ENCODE measurements at places on chromosomes 2 and 18.

DNA sequence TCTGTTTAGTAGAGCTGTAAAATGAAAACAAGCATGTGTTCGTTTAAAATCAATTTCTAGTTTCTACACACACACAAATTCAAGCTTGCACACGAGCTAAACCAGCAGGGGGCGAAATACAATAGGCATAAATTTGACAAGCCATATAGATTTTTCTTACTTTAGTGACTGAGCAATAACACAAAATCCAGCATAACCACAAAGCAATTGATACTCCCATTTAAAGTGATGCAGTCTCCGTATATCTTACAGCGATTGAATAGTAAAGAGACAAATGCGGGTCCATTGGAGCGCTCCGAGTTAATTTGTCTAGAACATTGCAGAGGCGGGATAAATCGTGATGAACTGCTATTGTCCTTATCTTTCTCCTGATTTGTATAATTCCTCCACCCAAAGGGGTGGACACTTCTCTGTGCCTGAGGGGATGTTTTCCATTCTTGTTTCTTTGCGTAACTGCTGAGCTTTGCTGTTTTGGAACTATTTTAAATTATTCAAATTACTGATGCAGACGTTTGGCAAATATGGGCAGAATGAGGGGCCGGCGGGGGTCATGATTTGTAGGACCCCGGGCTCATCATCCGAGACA, 1.2 kb upstream of the AFTPH start:
- peak; percentile 30 for DNase-seq

- DNase-seq, result no peak
Observed at GRCh38 chr2:6352906-6353515, 512.7 kb downstream of the CMPK2 start.

- no peak for DNase-seq
Observed at GRCh38 chr18:63107931-63108330, 211.6 kb downstream of the BCL2 start.

DNA sequence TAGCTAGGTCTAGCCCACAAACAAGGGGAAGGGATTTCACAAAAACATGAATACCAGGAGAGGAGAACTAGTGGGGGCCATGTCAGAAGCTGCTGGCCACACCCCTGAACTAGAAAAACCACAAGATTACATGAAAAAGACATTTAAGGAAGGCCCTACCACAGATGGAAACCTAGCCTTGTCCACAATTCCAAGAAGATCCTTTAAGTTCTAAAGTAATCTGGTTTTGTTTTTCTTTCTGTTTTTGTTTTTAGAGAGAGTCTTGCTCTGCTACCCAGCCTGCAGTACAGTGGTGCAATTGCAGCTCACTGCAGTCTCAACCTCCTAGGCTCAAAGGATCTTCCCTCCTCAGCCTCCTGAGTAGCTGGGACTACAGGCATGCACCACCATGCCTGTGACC, 34.2 kb upstream of the CAB39 start:
- no peak for DNase-seq

GRCh38 chr2:68512966-68513365, 45.6 kb downstream of the APLF start:
- DNase-seq, result no peak

DNA sequence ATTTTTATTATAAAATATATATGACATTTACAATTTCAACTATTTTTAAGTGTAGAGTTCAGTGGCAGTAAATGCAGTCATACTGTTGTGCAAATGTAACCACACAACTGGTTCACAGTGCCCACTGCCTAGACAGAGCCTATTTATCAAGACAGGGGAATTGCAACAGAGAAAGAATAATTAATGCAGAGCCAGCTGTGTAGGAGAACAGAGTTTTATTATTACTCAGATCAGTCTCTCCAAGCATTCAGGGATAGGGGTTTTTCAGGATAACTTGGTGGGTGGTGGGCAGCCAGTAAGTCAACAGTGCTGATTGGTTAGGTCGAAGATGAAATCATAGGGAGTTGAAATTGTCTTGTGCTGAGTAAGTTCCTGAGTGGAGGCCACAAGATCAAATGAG, 200.3 kb downstream of the NYAP2 start:
- no peak for DNase-seq

DNA sequence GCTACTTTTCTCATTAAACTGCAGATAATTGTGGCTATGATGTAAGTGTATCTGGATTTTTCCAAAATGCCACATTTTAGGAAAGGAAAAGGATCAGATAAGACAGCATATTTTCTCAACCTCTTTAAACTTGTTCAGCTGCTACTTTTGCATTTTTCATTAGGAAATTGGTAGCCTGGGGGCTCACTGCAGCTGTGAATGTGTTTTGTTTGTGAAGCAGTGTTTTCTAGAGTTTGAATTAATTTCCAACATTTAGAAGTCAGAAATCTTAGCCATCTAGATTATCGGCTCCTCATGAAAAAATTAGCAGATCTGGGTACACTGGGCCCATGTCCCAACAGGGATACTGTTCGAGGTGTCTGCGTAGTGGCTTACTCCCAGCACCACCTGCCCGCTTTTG, 56.3 kb upstream of the ZDBF2 start:
- DNase-seq, result no peak

DNA sequence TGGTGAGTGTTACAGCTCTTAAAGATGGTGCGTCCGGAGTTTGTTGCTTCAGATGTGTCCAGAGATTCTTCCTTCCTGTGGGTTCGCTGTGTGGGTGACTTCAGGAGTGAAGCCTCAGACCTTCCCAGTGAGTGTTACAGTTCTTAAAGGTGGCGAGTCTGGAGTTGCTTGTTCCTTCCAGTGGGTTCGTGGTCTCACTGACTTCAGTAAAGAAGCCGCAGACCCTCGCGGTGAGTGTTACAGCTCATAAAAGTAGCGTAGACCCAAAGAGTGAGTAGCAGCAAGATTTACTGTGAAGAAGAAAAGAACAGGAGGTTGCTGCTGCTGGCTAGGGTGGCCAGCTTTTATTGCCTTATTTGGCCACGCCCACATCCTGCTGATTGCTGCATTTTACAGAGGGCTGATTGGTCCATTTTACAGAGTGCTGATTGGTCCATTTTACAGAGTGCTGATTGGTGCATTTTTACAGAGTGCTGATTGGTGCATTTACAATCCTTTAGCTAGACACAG, 34.0 kb upstream of the SPTBN1 start:
- DNase-seq, result no peak

- no peak for DNase-seq
Observed at GRCh38 chr2:133433455-133434451, 134.5 kb downstream of the NCKAP5 start.

DNA sequence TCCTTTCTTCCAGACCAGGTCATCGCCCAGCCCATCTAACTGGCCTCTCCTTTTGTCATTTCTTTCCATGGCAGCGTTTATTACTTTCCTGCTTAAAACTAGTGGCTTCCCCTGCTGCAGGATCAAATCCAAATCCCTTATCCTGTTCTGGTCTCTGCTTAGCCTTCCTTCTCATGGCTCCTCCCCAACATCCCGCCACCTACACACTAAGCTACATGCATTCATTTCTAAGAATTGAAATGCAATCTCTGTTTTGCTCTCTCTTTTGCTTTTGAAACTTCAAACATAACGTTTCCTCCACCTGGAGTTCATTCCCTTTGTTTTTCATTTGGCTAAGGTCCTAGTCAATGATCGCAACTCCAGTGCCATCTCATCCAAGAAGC, 18.0 kb upstream of the DPP4 start:
- no peak for DNase-seq

DNA sequence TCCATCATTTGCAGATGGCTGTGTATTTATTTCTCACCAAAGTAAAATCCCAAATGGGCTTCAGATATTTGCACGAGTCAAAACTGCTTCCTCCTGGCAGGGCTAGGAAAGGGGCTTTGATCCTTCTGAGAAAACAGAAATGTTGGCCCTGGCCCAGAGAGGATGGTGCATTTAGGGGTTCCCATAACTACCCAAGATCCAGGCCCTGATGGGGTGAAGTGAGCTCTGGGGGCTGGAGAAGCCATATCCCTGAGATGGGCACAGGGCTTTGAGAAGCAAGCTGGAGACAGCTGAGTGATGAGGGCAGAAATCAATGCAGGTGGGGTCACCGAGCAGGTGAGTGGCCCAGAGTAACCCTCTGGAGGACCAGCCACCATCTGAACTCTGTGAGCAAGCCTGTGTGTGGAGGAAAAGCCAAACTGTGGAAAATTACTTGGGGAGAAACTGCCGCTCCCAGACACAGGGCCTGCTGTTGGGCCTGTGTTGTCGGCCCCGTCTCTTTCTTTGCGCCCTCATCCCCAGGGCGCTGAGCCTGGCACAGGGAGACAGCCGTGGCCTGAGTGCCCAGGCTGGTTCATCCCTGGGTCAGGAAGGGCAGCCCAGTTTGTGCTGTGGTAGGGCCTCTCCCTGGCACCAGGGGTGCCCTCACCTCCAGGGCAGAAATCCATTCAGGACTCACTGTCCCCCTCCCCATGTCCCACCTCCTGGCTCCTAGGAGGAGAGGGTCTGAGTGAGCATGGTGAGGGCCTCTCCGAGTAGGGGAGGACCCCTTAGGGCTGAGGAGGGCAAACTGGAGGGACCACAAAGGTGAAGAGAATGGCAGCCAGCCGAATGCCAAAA, 167.8 kb upstream of the HAAO start:
- no peak for DNase-seq

- DNase-seq, result no peak
Observed at GRCh38 chr18:49151482-49151881, 200.7 kb upstream of the SMAD7 start.

DNA sequence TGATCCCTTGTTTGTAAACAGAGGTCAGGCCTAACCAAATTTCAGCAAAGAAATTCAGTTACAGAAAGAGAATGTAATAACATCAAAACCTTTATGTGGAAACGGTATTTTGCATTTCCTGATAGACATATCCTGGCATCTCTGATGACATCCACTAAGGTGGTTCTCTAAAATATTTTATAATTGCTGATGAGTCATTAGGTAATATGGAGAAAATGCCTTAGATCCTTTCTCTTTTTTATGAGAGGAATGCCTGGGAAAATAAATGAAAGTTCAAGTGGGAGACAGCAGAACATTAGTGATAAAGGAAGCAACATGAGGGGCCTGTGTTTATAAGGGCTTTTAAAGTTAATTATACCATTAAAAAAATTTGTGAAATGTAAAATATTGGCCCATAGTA, 72.6 kb downstream of the PLCL1 start:
- no peak for DNase-seq

DNA sequence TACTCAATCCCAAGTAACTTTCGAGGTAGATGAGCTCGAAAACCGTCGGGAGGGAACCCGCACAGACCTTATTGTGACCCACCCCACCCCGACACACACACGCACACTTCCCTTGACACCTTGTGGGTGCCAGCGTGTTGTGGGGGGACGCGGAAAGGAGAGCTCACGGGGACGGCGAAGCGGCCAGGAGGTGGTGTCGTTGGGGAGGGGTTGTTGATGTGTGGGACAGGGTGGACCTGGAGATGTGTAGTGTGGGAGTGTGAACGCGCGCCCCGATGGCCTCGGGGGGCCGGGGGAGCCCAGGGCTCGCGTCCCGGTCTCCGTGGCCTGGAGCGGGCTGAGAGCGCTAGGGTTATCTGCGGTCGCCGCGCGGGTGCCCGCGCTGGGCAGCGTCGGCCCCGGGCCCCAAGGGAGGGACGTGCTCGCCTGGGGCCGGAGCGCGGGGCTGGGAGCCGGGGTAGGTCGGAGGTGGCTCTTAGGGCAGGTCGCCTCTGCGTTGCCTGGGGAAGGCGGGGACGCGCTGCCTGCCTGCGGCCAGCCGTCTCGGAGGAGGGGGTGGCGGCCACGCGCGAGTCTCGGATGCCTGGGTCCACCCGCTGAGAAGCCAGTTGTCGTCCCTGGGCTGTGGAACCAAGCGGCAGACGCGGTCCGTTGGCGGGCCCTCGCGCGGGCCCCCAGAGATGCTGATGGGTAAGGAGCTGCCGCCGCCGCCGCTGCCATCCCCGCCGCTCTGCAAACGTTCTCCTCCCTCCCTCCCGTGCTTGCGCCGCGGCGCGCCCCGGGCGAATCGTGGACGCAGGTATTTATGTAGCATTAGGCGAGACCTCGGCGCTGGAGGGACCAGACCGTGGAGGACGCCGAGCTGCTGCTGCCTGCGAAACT, 1.6 kb downstream of the KLHL29 start:
- DNase-seq, result peak; percentile 9

DNA sequence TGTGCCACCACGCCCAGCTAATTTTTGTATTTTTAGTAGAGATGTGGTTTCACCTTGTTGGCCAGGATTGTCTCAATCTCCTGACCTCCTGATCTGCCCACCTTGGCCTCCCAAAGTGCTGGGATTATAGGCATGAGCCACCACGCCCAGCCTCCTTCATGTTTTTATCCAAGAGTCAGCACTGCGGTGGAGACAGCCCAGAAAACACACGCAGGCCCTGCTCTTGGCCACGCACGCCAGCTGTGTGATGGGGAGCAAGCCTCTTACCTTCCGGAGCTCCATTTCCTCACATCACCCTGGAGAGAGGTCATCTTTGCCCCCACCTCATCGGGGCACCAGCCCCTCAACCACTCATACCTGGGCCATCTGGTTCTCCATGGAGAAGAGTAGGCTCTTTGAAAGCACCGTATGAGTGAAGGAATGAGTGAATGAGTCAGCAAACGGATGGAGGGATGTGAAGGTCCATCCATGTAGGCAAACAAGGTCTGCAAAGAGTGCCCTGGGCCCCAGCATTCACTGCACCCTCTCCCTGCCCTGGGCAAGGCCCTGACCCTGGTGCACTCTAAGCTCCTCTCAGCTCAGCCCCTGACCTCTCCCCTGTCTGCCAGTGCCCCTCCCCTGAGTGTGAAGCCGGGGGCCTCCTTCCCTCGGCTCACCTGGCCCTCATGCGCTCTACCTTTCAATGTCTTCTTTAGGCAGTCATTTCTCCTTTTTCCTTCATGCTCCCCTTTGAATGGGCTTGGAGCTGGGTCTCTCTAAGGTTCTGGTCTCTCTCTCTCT, 7.4 kb downstream of the GYPC start:
- DNase-seq, result no peak

- no peak for DNase-seq
Observed at GRCh38 chr2:200586644-200586975, 796 bp downstream of the AOX1 start.

- DNase-seq, result no peak
Observed at GRCh38 chr2:98507891-98508708, 63.4 kb downstream of the INPP4A start.

DNA sequence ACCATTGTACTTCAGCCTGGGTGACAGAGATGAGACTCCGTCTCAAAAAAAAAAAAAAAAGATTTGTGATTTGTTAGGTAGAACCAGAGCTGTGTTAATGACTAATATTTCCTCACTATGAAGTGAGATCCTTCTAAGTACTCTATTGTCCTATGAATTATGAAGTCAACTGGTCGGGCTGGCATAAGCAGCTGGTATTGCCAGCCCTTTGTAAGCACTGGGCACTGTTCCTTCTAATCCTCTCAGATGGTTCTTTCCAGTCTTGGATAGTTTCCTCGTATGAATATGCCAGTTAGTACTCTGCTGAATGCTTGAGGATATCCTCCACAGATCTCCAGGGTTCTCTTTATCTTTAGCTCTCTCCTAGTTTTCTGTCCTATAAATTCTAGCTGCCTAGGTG, 223.1 kb upstream of the SP5 start:
- no peak for DNase-seq

- no peak for DNase-seq
Observed at GRCh38 chr18:5787936-5788335, 107.4 kb downstream of the TMEM200C start.
